Esophagus muscularis mucosa (tissue), 4 donors: ENCODE measurements at places on chromosomes 13 and 19. TPM values are rescaled to one million over a fixed set of nuclear protein-coding genes. Genes with fewer than 3 reads are reported as not detected.

- H3K4me1 ChIP-seq: peaks cover 27% of the 10 kb centered on the region
- peak overlapping the region; percentile 88 for H3K27ac ChIP-seq
- no peaks in the 10 kb centered on the region for H3K27me3 ChIP-seq
- DNase-seq: no peak
- no peak overlapping the region for H3K4me3 ChIP-seq
These were observed 8.1 kb upstream of the KLF2 start for GRCh38 chr19:16316506-16316882.

The MISP3 gene
- 9.8 TPM for total RNA-seq

DNA sequence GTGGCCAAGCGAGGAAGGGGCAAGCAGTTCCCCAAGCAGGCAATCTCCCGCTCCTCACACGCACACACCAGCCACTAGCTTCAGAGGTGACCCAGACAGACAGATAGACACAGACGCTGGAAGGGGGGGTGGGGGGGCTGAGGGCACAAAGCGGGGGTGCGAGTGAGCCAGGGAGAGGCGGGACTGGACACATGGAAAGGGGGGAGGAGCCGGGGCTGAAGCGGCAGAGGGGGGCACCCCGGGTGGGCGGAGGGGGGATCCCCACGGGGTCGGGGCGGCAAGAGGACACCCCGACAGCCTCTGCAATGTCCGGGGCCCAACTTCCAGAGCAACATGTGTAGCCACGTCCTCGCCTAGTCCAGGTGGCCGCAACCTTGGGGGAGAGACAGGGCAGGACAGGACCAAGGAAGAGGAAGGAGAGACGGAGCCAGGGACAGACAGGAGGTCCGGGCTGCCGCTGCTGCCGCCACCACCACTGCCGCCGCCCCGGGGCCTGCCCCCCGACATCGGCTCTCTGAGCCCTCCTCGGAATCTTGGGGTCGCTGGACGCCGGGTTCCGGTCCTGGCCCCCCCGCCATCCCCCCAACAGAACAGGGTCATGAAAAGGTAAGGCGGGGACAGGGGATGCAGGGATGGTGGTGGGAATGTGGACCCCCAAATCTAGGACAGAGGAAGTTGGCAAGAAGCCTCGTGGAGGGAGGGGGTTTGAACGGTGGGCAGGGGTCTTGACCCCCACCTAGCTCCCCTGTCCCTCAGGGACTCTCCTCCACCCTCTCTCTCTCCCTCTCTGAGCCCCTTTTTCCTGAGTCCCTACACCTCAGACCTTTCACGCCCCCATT lies 1.1 kb downstream of the GRIN2D start:
- H3K27me3 ChIP-seq: peaks cover 76% of the 10 kb centered on the region
- H3K36me3 ChIP-seq: no peaks in the 10 kb centered on the region

The IGFL1 gene
- total RNA-seq: not detected

The NLRP7 gene
- total RNA-seq: not detected

DNA sequence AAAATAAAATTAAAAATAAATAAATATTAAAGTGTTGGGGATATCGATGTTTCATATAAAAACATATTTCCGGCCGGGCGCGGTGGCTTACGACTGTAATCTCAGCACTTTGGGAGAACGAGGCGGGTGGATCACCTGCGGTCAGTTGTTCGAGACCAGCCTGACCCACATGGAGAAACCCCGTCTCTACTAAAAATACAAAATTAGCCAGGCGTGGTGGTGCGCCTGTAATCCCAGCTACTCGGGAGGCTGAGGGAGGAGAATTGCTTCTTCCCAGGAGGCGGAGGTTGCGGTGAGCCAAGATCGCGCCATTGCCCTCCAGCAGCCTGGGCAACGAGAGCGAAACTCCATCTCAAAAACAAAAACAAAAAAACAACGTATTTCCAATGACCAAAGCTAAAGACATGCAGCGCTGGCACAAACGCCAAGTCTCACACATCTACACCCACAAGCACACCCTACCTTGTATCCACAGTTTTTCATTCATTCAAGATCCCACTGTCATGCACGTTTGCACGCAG lies 907 bp downstream of the ZNF569 start:
- H3K27ac ChIP-seq: peak overlapping the region; percentile 92
- no peaks in the 10 kb centered on the region for H3K27me3 ChIP-seq
- DNase-seq: no peak
- H3K4me1 ChIP-seq: peaks cover 33% of the 10 kb centered on the region
- peak overlapping the region; percentile 94 for H3K4me3 ChIP-seq

DNA sequence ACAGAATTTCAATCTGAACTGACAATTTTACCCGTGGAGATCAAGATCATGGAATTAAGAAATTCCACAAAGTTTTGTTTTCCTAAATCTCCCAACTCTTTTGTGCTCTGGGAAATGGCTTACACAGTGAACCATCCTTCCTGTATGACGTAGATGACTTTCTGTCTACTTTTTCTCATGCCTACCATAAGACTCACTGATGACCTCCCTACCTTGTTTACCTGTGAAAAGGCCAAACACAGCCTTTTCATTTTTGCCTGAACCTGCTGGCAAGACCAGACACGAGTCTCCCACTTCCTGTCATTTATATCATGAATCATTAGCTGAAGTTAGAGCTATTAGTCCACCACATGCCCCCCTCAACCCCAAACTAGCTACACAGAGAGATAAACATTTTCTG lies 4.6 kb upstream of the KBTBD6 start:
- no peaks in the 10 kb centered on the region for H3K27me3 ChIP-seq
- no peak overlapping the region for H3K4me3 ChIP-seq
- no peak overlapping the region for H3K27ac ChIP-seq
- no peaks in the 10 kb centered on the region for H3K36me3 ChIP-seq
- no peak for DNase-seq

DNA sequence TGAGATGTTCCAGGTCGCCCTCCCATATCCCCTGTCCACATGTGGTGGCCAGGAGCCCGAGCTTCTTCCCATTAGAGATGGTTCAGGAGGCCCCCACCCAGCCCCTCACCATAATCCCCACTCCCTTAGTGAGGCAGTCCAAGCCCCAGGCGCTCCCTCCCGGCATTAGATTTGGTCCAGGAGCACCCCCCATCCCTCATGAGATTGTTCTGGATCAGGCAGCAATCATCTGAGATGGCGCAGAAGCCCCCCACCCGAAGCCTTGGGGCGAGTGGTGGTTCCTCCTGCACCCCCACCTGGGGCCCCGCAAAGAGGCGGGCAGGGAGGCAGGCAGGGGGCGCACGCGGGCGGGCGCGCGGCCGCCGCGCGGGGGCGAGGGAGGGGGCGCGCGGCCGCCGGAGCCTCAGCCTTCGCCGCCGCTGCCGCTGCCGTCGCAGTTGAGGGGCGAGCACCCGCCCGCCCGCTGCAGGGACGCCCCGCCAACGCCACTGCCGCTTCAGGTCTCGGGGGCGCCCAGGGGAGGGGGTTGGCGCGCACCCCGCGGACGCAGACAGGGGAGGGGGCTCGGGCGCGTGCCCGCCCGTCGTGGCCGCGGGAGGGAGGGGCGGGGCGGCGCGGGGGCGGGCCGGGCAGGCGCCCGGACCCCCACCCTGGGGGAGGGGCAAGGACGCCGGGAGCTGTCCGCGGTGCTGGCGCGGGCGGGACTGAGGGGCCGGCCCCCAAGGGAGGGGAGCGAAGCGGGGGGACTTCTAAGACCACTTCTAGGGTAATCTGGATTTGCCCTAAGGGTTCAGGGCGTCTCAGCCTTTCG lies 46.4 kb upstream of the SHKBP1 start:
- H3K36me3 ChIP-seq: no peaks in the 10 kb centered on the region
- peak overlapping the region; percentile 51 for H3K4me3 ChIP-seq
- peaks cover 25% of the 10 kb centered on the region for H3K4me1 ChIP-seq
- H3K27me3 ChIP-seq: no peaks in the 10 kb centered on the region
- DNase-seq: no peak

DNA sequence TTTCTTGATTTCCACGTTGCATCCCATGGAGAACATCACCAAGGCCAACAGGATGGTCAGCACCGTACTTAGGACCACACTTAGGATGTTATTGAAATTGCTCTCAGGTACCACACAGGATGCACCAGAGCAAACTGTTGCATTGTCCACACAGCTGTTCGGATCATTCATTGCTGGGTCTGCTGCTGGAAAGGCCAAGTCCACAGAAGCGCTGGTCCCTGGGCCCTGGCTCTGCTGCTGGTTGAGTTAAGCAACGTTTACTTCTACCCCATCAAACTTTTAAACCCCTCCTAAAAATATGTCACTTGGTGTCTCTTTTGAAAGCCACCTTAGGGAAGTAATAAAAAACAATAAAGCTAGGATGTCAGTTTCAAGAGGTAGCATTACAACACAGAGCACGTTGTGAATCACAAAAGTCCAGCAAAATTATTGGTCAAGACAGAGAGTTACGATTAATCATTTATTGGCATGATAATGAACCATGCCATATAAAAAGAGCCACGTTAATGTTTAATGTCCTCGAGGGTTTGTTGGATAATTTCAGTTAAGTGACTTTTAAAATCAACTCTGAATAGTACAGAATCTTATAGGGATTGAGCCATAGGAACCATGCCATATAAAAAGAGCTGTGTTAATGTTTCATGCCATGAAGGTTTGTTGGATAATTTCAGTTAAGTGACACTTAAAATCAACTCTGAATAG lies at the start of gene SLC10A2:
SLC10A2 (minus strand) TSS at position 339 of the 702 bp plus-strand sequence; CDS start at position 171, 168 bp downstream.
- no peak within 1 kb of the TSS for H3K27ac ChIP-seq
- H3K4me1 ChIP-seq: no peaks in the 10 kb centered on the region
- H3K36me3 ChIP-seq: no peaks in the 10 kb centered on the region
- no peaks in the 10 kb centered on the region for H3K27me3 ChIP-seq

The ZNF534 gene
- total RNA-seq: 0.42 TPM

DNA sequence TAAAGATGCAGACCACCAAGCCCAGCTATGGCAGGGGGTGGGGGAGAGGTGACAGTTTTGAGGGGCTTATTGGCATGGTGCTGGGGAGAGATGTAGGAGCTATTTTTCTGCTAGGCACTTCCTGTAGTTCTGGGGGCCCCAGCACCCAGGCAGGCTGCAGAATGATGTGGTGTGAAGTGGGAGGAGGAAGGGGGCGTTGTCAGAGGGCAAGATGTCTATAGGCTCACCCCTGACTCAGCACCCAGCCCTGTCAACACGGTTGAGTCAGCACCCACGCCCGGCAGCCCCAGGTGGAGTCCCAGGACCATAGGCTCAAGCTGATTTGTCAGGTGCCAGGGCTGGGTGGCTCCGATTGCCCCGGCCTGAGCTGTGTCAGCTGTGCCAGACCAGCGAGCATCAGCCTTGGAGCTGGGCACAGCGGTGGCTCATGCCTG lies 5.8 kb downstream of the KLF2 start:
- no peaks in the 10 kb centered on the region for H3K27me3 ChIP-seq
- peaks cover 47% of the 10 kb centered on the region for H3K4me1 ChIP-seq
- no peak overlapping the region for H3K4me3 ChIP-seq

The FSTL3 gene
- total RNA-seq: 211 TPM

DNA sequence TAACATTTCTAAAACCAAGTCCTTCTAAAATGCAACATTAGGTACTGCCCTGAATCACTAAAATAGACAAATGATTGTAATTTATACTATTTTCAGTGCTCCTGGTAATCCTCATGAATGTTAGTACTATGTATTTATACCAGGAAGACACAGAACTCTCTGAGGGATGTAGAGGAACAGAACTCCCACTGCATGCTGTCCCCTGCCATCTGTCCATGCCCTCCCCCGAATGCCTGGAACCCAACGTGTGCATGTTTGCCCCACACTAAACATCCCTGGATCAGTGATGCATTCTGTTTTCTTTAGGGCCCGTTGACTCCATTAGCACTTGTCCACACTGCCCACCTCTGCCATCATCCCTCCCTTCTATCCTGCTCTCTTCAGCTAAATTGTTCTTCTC lies 26.5 kb downstream of the ENOX1 start:
- no peaks in the 10 kb centered on the region for H3K36me3 ChIP-seq
- no peak overlapping the region for H3K27ac ChIP-seq
- no peaks in the 10 kb centered on the region for H3K27me3 ChIP-seq
- DNase-seq: no peak
- H3K4me3 ChIP-seq: no peak overlapping the region
- peaks cover 6% of the 10 kb centered on the region for H3K4me1 ChIP-seq

- H3K4me3 ChIP-seq: no peak overlapping the region
- no peak for DNase-seq
- H3K27ac ChIP-seq: no peak overlapping the region
- no peaks in the 10 kb centered on the region for H3K36me3 ChIP-seq
- no peaks in the 10 kb centered on the region for H3K4me1 ChIP-seq
These were observed 15.2 kb upstream of the TSC22D1 start for GRCh38 chr13:44591316-44591715.

The OR10H1 gene
- total RNA-seq: not detected

DNA sequence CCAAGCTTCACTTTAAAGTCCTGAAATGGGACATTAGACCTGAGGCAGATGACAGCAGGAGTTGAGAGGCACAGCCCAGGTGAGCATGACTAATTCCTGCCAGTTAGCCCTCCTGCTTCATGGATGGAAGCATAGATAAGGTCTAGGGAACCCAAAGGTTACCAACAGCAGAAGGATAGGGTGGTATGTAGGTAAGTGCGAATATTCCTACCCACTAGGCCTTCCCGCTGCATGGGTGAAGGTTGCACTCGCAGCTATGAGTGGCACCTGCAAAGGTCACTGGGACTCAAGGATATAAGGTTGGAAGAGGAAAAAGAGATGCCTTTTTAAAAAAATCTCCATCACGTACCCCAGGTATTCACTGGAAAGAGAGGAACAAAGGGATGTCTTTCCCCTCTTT lies 12.2 kb upstream of the MLLT1 start:
- no peak overlapping the region for H3K27ac ChIP-seq
- no peaks in the 10 kb centered on the region for H3K27me3 ChIP-seq
- H3K4me1 ChIP-seq: no peaks in the 10 kb centered on the region
- H3K36me3 ChIP-seq: no peaks in the 10 kb centered on the region

The C13orf46 gene
- total RNA-seq: 2.1 TPM

DNA sequence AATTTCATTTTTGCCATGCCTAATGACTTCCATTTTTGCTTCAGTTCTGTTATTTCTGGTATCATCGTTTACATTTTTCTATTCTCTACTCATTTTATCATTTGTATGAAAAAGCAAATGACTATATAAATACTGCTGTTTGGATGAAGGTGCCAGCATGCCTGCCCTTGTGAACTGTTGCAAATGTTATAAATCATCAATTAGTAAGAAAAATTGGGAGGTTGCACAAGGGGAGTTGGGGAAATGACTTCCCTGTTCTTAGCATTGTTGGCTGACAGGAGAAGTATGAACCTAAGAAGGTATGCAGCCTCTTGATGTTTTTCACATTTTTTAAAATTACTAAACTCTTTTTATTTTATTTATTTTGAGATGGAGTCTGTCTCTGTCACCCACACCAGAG lies 15.1 kb downstream of the SAFB start:
- peaks cover 56% of the 10 kb centered on the region for H3K4me1 ChIP-seq
- no peak overlapping the region for H3K4me3 ChIP-seq
- no peak for DNase-seq

The FLT1 gene
- total RNA-seq: 28.3 TPM

- no peaks in the 10 kb centered on the region for H3K36me3 ChIP-seq
- no peak overlapping the region for H3K4me3 ChIP-seq
- H3K27me3 ChIP-seq: no peaks in the 10 kb centered on the region
- H3K4me1 ChIP-seq: peaks cover 59% of the 10 kb centered on the region
- DNase-seq: no peak
- peak overlapping the region; percentile 91 for H3K27ac ChIP-seq
These were observed 97.7 kb downstream of the GNG7 start for GRCh38 chr19:2604747-2605329.
